Central memory CD4-positive, alpha-beta T cell (primary cell): ENCODE measurements at places on chromosomes 12 and 14.

DNA sequence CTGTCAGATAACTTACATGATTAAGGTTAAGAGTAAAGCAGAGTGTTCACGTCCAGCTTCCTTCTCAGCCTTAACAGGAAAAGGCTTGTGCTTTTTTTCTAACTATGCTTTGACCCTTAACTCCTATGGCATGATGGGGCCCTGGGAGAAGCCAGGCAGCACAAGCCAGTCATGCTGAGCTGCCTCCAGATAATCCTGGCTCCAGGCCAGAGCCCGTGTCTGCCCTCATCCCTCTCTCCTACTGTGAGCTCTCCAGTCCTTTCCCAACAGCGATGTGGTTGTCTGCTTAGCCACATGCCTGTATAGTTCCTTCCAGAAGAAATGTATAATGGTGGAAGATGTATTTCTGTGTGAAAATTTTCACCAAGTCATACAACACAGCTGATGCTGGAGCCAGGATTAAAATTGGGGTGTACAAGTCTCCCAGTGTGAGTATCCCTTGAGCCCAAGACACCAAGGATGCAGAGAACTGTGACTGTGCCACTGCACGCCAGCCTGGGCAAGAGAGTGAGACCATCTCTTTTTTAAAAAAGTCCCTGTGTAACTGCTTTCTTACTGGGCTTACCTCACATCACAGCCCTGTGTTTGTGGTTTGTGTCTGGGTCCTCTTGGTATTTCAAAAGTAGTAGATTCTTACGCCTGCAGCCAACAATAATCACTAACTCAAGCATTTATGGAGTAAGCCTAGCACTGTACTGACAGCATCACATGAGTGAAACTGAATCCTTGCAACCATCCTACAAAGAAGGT, 7.9 kb upstream of the ITFG2 start:
- DNase-seq: no peak

- no peak for DNase-seq
Observed at GRCh38 chr14:54392131-54392859, 4.5 kb upstream of the CDKN3 start.

GRCh38 chr12:22532317-22532716, 12.0 kb downstream of the C2CD5 start:
- DNase-seq: no peak

- no peak for DNase-seq
Observed at GRCh38 chr12:61267474-61267873, 992.7 kb upstream of the USP15 start.

GRCh38 chr12:94001691-94002090, 146.7 kb upstream of the PLXNC1 start:
- no peak for DNase-seq

DNA sequence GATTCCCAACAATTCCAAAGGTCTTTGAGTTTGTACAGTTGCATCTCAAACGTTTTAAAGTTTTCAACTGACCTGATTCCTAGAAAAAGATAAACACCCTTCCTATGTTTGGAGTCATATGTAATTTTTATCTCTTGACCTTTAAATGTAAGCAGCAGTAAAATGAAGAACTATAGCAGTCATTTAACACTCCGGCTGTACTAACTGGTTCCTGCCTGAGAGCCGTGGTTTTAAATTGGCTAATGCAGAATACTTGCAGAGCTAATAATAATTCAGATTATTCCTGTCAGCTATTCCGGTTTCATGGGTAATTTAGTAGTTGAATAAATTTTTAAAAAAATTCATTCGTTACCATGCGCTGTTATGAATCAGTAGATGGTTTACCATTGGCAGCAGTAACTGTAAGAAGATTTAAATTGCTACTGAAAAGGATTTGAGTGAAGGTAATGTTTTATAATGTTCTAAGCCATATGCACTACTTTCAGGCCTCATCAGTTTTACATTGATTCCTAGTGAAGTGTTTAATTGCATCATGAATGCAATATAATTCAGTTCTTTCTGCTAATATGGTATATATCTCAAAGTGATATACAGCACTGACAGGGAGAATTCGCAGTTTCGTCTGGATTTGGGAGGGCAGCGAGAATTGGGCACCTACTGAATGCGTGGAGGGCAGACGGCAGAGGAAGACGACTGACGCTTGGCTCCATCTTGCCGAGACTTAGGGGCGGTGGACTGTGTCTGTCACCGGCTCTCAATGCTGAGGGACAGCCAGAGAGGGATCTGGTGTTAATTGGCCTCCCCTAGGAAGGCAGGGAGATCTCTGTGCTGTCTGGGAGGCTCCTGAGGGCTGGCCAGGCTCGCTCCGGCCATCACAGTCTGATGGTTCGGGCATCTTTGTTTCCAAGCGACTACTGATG, 217.7 kb downstream of the PHETA1 start:
- no peak for DNase-seq

DNA sequence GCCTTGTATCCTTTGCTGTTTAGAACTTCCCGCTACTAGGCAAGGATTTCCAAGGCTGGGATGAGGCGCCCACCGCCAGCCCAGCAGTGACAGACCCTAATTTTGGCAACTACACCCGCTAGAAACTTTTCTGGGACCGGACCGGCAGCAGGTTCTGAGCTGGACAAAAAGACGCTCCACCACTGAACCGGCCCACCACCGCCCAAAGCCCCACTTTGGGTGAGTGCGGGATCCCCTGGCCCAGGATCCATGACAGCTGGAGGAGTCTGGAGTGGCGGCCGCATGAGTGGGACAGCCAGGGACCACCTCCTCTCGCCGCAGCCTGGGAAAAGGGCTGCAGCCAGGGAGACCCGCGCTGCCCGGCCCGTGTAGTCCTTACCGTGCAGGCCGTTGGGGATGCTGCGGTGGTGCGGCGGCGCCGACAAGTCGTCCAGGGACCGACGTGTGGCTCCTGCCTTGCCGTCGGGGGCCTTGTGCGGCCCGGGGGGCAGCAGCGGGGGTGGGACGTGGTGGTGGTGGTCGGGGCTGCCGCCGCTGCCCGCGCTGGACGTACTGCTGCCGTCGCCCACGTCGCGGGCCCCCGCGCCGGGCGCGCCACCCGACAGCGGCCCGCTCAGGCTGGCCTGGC, 1.1 kb downstream of the CCDC85C start:
- no peak for DNase-seq

GRCh38 chr14:96762650-96763049, 34.5 kb upstream of the VRK1 start:
- peak; percentile 55 for DNase-seq

GRCh38 chr14:101123618-101124510, 220.3 kb upstream of the RTL1 start:
- no peak for DNase-seq

GRCh38 chr14:92413379-92413778, 90.4 kb downstream of the SLC24A4 start:
- DNase-seq: no peak

GRCh38 chr12:101557094-101557493, 37.7 kb upstream of the MYBPC1 start:
- no peak for DNase-seq

DNA sequence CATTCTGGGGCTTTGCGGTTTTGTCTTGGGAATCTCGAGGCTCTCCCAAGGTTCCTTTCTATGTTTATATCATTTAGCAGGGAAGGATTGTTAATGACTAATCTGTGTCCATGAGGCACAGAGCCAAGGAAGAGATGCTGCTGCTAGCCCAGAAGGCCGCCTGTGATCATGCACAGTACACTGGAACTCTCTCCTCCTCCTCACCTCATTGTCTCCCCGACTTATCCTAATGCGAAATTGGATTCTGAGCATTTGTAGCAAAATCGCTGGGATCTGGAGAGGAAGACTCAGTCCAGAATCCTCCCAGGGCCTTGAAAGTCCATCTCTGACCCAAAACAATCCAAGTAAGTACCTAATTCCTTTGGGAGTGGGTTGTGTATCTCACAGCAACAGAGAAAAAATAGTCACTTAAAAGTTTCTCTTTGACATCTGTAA, at the start of gene NR1H4:
Gene NR1H4, plus strand, starts transcription at position 151 of the 435 bp plus-strand sequence. CDS start 19,458 bp downstream, outside the sequence.
- DNase-seq: no peak

DNA sequence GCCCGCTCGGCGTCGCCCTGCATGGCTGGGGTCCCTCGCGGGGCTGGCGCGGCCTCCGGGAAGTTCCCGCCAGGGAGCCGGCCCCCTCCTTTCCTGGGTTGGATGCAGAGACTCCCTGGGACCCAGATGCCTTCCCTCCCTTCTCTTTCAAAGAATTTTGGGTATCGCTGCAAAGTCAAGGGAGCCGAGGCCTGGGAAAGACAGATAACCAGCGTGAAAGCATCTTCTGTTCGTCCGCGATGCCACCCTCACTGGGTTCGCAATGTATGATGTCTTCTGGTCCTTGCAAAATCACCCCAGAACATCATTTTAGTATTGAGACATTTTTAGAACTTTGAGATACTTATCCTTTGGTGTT, 451 bp downstream of the IRAK3 start:
- DNase-seq: no peak

DNA sequence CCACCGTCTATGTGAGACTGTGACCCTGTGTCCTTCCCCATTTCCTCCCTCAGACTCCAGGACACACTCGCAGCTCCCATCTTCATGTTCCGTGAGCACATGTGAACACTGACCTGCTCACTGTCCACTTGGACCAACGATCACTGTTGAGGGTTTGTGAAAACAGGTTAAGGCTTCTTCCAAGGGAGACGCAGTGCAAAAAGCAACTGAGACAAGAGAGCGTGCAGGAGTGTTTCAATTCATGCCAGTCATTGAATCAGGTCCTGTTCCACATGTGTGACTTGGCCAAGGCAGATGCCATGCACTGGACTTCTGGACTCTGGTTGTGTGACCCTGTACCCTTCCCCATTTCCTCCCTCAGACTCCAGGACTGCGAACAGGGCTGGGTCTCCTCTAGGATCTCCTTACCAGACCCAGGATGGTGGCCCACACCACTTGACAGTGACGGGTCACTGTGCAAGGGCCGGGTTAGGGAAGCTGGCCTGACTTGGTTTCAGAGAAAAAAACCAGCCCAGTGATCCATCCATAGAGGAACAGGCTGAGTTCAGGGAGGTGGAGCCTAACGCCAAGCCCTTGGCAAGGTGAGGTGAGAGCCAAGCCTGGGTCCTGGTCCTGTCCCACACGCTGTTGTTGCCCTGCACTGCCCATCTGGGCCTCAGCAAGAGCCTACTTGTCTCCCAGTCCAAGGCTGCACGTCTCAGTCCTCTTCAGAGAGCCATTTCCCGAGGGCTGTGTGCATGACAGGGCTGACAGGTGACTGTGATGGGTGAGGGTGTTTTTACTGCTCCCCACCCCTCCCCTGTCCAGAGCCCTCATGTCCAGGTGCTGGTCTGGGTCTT, 5.7 kb upstream of the KRT5 start:
- DNase-seq: no peak

- DNase-seq: no peak
Observed at GRCh38 chr12:90122681-90123080, 414.0 kb upstream of the ATP2B1 start.

DNA sequence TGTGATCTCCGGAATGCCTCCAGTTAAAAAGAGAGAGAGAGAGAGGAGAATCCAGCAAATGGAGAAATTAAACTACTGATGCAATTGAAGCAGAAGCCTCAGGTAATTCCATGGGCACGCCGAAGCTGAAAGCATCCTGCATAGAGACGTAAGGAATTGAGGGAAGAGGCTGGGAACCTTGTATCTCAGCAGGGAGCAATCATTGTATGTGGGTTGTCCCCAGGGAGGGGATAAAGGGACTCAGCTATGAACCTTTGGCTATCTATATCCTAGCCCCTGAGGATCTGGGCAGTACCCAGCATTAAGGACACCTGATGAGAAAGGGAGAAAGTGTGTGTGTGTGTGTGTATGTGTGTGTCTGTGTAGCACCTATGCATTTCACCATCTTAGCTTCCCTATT, 95.8 kb upstream of the ATXN7L3B start:
- DNase-seq: no peak

GRCh38 chr14:84202486-84202885, 1327.5 kb upstream of the FLRT2 start:
- DNase-seq: no peak

DNA sequence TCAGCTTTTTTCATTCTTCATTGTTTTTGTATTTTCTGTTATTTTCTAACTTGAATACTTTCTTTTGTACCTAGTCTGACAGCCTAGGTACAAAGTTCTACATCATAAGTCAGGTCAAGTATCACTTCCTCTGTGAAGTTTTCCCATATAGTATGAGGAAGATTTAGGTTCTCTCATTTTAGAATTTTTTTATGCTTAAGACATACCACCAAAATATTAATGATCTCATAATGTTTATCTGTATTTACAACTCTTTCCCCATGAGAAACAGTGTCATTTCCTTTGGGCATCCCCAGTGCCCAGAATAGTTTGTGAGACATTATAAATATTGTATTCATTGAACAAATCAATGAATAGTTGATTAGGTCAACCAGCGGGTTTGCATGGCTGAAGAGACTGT, 3.1 kb upstream of the ATF7IP start:
- no peak for DNase-seq

DNA sequence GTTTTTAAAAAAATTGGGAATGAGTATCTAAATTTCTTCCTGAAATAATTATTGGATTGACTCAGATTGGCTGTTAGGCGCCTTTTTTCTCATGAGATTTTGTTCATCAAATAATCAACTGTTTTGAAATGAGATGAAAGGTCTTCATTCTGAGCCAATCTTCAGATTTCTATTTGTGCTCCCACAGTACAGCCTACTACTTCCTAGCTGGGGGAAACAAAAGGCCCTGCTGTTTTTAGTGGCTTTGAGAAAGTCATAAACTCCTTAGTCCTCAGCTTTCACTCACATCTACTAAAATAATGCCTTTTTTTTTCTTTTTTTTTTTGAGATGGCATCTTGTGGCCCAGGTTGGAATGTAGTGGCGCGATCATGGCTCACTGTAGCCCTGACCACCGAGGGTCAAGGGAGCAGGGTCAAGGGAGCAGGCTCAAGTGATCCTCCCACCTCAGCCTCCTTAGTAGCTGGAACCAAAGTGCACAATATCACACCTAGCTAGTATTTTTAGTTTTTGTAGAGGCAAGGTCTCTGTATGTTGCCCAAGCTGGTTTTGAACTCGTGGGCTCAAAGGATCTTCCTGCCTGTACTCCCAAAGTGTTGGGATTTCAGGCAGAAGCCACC, 15.2 kb downstream of the NACA start:
- DNase-seq: no peak

DNA sequence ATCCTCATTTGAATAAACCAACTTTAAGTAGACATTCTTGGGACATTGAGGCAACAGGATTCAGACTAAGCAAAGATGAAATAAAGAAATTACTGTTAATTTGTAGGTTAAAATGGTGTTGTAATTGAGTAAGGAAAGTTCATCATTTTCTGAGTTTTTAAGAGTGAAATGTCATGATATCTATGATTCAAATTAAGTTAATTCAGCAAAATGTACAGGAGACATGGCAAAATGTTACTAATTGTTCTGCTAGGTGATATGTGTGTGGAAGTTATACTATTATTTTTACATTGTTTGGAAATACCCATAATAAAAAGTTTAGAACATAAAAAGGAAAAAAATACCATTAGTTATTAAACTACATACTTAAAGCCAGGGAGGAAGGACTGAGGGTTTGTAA, 55.0 kb upstream of the EGLN3 start:
- no peak for DNase-seq

GRCh38 chr12:2582631-2583030, 212.1 kb upstream of the FKBP4 start:
- DNase-seq: no peak

GRCh38 chr12:100610666-100611430, 37.4 kb downstream of the GAS2L3 start:
- DNase-seq: no peak

- DNase-seq: no peak
Observed at GRCh38 chr12:26383041-26383440, 187.7 kb downstream of the SSPN start.
